ENCODE measurements at places on chromosomes 1 and 21.

GRCh38 chr1:55530749-55531478, 315.8 kb upstream of the USP24 start:
- no peak for DNase-seq

GRCh38 chr1:78033797-78034172, 12.0 kb upstream of the GIPC2 start:
- DNase-seq = no peak

DNA sequence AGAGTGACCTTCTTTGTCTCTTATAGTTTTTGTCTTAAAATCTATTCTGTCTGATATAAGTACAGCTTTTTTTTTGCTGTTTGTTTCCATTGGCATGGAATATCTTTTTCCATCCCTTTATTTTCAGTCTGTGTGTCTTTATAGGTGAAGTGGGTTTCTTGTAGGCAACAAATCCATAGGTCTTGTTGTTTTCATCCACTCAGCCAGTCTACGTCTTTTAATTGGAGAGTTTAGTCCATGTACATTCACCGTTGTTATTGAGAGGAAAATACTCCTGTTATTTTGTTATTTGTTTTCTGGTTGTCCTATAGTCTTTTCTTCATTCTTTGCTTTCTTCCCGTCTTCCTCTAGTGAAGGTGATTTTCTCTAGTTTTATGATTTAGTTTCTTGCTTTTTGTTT, 115.9 kb downstream of the IFI44 start:
- DNase-seq = no peak

DNA sequence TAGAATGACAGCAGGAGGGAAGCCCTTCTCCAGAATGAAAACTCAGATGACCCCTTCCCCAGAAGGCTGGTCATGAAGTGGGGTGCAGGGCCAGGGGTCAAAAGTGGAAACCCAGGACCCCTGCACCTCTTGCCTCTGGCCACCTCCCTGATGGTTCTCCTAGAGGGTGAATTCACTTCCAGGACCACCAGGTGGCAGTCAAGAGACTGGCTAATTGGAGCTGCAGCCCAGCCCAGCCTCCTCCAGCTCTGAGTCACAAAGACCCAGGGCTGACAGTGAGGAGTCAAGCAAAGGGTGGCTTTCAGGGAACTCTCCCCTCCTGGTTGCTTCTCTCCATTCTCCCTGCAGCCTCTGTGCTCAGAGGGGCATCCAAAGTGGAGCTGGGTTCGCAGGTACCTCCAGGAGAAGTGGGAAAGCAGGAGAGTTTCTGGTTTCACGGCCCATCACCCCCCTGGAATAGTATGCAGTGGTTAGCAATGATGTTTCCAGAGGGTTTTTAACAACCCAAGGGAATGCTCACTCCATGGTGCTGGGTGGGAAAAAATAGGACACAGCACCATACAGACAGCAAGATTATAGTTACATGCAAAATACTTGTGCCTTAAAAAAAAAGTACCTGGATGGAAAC, 6.1 kb upstream of the EPHB2 start:
- peak; percentile 89 for DNase-seq

GRCh38 chr1:177275736-177276135, 105.0 kb downstream of the BRINP2 start:
- DNase-seq = no peak

DNA sequence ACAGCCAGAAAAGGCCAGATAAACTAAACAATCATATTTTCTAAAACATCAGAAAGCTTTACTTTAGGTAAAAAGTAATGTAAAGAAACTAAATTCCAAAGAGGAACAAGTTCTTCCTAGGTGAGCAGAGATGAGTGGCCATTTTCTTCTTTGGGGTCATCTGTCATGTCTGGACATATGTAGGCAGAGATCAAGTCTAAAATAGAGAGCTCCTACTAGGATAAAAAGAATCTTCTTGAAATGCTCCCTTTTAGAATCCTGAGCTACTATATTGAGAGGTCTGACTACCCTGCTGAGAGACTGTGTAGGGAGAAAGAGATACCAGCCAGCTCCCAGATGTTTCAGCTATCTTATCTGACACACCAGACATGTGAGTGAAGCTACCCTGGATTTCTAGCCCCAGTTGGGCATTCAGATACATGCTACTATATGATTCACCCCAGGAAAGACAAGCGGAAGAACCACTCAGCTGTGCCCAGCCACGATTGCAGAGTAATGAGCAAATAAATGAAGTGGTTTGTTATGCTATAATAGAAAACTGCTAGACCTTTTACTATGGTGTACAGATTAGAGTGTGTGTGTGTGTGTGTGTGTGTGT, 80.1 kb downstream of the TTLL7 start:
- peak; percentile 94 for DNase-seq
